Bronchial epithelial cell (primary cell): ENCODE measurements at places on chromosomes 7 and 10. TPM values are rescaled to one million over a fixed set of nuclear protein-coding genes. Genes with fewer than 3 reads are reported as not detected.

Gene POLR2J2
- 2.3 and 3.4 TPM in 2 replicates for total RNA-seq

Gene MACC1
- total RNA-seq = 15.5 and 19.2 TPM in 2 replicates

Gene PHKG1
- 0.26 and 0.77 TPM in 2 replicates for total RNA-seq

Gene AKR1C8
- 0.26 TPM in 1 of 2 replicates, not detected in the other for total RNA-seq

Gene GPR26
- total RNA-seq = not detected in 2 replicates

DNA sequence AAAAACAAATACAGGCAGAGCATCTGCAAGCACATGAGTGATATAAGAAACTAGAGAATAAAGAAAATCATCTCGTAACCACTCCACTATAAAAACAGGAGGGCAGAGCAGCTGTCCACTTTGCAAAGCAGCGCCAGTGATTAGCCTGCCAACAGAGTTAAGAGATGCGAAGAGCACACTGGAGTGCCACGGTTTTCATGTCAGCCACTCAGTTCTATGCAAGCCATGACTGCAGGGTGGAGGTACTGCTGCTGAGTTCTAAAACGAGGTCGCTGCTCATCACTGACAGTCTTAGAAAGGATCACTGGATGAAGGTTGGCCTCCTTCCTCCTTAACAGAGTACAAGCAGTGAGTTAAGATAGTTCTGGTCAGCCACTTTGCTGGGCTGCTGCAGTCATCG, 58.5 kb downstream of the FGFR2 start:
- DNase-seq = no peak

DNA sequence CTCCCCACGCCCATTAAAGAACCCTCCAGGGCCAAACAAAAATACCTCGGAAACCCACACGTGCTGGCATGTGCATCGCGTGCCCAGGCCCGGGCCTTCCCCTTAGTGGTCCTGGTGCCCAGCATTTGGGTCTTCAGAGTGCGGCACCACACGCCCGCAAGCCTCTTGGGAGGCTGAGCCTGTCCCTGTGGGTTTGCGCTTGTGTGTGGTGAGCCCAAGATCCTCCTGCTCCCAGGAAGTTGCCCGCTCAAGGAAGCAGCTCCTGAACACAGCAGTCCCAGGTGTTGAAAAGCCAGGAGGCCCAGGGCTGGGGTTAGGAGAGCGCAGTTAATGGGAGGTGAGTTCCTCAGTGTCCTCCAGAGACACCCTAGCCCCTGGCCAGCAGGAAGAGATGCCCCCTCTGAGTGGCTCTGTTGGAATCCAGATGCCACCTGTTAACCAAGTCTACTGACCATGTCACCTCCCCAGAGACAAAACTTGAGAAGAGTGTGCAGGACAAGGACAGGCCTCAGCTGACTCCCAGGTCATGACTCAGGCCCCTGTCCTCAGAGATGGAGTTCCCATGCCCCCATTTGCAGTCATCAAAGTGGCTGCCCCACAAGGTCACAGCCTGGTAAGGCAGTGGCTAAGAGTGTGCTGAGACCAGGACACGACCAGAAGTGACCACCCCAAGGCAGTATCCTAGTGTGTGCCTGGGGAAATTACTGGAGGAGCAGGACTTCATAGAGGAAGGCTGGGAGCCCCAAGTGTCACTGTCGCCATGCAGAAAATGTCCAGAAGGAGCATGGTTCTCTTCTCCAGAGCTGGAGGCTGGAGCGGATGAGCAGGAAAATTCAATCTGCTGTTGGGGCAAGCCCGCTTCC, 5.2 kb downstream of the FZD9 start:
- no peak for DNase-seq

- DNase-seq = no peak
Measured at GRCh38 chr10:85080934-85081333, 752.5 kb downstream of the CCSER2 start.

- DNase-seq = no peak
Measured at GRCh38 chr7:84043661-84044191, 150.9 kb downstream of the SEMA3A start.

DNA sequence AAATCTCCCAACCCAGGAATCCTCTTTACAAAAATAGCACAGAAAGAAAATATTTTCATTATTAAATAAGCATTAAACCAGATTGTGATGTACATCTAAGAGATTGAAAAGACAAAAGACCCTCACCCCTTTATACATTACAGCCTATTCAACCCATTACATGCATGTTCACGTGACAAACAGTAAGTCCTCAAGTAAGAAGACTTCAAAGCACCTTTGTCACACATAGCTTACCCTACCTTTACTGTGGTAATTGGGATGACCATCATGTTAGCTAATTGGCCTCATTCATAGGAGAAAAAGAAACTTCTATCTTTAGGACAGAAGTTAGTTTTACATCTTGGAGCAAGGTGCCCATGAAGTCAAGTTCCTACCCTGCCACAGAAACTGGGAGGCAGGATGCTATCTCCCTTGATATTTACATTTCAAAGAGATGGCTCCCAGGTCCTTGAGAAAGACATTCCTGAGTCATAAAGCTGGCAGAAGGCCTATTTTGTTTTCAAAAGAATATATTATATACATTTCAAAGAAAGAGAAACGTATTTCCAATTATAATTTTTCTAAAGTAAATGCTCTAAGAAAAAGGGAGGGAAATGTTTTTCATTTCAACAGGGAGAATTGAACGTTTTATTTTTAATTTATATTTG, 48.1 kb downstream of the GNAI1 start:
- DNase-seq = peak; percentile 59

DNA sequence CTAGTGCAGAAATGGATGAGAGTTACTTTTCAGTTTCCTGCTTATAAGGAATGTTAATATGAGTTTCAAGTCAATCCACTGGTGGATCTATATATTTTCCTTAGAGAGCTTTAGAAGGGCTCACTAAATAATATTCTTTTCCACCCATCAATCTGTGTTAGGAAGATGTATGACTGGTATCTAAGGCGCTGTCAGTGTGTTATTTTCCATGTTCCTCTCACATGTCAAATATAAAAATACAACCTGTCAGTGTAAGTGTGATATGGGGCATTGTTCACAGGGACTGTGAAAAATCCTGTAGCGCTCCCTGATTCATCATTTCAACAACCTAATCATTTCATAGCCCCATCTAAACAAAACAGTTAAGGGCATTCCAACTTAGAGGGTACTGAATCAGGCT, 203.1 kb downstream of the TMEM26 start:
- no peak for DNase-seq

- DNase-seq = no peak
Measured at GRCh38 chr10:230758-231157, 95.5 kb downstream of the ZMYND11 start.
